LNCaP clone FGC (cell line): ENCODE measurements at places on chromosomes 16 and 17.
A peak's percentile ranks its signal among the peaks of the same experiment; 100 is the strongest.

DNA sequence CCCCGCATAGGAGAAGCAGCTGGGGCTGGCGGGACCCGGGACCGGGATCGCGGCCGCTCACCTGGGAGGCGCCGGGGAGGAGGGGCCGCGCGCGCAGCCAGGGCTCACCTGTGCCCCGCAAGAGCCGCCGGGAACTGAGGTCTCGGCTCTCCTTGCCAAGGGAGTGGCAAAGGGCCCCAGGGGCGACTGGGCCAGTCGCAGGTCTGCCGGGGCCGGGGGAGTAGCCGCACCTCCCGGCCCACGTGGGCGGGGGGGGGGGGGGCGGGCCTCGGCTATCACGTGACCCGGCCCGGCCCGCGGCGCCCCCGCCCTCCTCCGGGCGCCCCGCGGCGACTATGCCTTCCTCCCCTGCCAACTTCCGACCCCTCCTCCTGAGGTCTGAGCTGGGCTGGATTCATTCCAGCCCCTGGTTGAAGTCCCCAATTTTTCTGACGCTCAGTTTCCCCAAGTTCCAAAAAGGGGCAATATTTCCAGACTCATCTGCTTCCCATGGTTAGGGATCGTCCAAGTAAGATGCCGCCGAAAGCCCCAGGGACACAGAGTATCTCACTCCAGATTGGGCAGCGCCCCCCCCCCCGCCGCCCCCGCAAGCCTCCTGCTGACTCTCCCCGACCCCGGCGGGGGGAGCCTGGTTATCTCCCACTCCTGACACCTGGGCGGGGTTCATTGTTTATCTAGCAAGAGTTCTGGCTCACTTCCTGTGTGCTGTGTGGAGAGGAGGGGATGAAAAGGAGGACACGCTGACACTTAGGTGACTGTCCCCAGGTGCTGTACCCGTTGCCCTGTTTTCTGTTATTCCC, at the start of gene TMC6:
TMC6 (minus strand) TSS at position 205 of the 800 bp plus-strand sequence. CDS start 1,923 bp downstream, outside the sequence.
- no peak for DNase-seq

GRCh38 chr17:82627405-82627804, 20.8 kb downstream of the WDR45B start:
- no peak for DNase-seq

- no peak for DNase-seq
Measured at GRCh38 chr17:42038221-42038973, 12.0 kb downstream of the C17orf113 start.

- DNase-seq: no peak
Measured at GRCh38 chr16:85378145-85379040, 234.7 kb upstream of the GSE1 start.

DNA sequence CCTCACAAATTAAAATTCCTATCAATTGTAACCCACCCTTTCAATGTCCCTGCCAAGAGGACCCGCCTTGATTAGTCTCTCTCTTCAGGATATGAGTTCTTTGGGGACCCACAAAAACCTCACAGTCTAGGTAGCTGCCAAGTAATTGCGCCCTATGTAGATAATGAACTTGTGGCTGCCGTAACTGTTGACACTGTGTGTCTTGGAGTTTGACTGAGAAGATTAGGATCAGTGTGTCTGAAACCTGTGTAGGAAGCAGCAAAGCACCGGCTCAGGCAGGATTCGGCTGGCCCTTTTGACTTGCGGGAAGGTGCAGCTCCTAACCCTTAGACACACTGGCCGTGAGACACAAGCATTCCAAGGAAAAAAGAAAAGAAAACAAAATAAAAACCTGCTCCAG, 17.8 kb upstream of the SLC6A4 start:
- DNase-seq: peak; percentile 63

DNA sequence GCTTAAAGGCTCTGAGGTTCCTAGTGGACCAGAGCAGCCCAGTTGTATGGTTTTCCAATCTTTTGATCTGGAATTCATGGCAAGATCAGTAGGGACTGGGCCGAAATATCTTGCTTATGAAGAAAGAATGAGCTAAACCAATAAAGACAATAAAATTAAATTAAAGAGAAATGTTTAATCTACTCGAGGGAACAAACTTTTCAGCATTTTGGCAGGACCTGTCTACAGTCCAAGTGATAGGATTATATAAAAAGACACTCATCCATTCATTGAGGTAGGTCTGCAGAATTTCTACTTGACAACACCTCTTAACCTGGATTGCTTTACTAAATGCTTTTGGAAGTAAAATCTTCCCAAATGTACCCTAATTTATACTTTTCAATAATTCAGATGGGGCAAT, 113.6 kb downstream of the AXIN2 start:
- no peak for DNase-seq

DNA sequence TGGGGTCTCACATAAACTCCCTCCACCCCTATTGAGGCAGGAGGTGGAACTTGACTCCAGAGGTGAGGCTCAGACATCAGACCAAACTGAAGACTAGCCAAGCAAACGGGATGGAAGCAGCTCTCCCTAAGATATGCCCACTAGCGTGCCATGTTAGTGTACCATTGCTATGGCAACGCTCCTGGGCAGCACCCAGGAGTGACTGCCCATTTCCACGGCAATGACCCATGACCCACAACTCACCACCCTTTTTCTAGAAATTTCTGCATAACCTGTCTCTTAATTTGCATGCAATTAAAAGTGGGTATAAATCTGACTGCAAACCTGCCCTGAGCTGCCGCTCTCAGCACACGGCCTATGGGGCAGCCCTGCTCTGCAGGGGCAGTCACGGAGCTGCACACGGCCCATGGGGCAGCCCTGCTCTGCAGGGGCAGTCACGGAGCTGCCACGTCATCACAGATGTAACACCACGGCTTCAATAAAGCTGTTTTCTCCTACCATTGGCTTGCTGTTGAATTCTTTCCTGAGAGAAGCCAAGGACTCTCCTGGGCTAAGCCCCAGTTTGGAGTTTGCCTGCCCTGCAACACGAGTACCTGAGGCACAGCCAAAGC, 164.3 kb downstream of the RBFOX3 start:
- DNase-seq: no peak

DNA sequence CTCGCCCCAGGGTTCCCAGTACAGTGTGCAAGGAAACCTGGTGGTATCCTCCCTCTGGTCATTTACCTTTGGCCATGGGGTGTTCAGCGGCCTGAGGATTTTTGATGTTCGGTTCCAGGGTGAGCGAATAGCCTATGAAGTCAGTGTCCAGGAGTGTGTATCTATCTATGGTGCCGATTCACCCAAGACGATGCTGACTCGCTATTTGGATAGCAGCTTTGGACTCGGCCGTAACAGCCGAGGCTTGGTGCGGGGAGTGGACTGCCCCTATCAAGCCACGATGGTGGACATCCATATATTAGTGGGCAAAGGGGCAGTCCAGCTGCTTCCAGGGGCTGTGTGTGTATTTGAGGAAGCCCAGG, 1.2 kb downstream of the AOC2 start:
- DNase-seq: no peak

GRCh38 chr16:2077696-2078095, 29.9 kb downstream of the TSC2 start:
- no peak for DNase-seq

GRCh38 chr17:1661045-1661444, 11.4 kb upstream of the RILP start:
- DNase-seq: no peak

DNA sequence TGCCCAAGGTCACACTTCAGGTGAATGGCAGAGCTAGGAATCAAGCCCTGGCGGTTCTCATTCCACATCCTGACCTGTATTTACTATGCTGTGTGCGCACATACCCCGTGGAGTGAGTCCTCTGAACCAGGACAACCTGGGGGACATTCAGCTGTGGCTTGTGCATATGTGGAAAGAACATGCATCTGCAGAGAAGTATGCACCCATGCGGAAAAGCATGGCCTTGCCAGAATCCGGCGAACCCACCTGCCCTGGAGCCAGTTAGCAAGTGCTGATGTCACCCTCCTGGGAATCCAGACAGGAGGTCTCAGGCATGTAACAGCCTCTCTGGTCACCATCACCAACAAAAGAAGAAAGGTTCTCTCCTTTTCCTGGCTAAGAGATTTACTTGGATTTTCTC, 1.9 kb downstream of the RASL10B start:
- DNase-seq: no peak

GRCh38 chr16:17224350-17224749, 246.4 kb downstream of the XYLT1 start:
- no peak for DNase-seq

DNA sequence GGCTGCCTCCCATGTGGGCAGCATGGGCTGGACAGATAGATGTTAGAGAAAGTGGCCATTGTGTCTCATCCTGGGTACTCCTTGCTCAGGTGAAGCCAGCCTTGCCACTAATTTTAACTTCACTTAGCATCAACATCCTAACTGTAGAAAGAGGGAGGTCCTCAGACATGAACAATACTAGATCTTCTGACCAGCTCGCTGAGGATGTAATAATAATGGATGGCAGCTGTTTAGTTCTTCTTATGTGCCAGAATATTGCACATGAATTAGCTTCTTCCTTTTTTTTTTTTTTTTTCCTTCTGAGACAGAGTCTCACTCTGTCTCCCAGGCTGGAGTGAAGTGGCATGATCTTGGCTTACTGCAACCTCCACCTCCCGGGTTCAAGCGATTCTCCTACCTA, 232.4 kb downstream of the CCDC182 start:
- DNase-seq: no peak

DNA sequence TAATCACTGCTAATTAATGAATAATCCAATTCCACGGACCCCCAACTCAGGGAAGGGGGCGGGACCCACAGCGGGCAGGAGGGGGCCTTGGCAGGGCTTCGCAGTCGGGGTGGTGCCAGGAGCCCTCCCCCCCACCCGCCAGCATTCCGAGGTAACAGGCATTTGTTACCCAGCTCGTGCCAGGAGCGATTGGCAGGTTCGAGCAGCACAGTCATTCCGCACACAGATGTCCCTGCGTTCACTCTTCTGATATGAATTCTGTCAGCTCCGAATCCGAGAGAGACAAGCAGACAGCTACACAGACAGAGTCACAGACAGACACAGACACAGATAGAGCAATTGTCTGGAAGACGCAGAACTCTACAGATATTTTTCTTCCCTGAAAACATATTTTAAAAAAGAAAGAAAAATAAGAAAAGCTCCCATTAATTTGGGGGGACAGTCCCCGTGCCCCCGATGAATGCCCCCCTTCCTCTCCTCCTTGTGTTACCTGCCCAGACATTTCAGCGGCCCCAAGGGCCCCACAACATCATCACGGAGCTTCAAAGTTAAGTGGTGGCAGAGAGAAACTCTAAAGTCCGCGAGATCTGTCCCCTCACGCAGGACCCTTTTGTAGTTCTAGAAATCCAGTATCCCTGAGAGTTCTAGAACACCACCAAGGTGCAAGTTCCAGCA, 10.2 kb downstream of the NEUROD2 start:
- DNase-seq: no peak
